ENCODE measurements at places on chromosomes 3 and 15.

DNA sequence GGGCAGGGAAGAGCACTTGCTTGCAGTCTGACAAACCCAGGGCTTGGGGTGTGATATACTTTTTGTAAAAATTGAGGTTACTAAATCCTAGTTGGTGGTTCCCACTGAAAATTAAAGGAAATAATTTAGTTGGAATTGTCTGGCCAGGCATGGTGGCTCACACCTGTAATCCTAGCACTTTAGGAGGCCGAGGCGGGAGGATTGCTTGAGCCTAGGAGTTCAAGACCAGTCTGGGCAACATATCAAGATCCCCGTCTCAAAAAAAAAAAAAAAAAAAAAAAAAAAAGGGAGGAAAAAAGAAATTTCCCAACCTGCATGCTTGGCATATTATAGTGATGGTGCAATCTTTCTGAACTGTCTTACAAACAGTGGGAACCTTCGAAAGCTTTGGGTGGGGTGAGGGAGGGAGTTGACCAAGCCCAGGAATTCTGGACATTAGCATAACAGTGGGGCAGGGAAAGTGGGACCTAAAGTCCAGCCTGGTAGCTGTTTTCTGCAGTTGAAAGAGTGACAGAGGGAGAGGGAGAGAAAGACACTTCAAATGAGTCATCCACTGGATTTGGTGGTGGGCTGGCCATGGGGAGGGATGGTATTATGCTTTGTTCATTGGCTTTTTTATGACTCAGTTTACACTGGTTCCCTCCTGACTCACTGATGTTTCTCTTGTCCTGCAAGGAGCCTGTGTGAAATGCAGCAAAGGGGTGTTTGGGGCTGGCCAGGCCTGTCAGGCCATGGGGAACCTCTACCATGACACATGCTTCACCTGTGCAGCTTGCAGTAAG is 41.1 kb downstream of the LIMD1 start:
- DNase-seq = no peak

DNA sequence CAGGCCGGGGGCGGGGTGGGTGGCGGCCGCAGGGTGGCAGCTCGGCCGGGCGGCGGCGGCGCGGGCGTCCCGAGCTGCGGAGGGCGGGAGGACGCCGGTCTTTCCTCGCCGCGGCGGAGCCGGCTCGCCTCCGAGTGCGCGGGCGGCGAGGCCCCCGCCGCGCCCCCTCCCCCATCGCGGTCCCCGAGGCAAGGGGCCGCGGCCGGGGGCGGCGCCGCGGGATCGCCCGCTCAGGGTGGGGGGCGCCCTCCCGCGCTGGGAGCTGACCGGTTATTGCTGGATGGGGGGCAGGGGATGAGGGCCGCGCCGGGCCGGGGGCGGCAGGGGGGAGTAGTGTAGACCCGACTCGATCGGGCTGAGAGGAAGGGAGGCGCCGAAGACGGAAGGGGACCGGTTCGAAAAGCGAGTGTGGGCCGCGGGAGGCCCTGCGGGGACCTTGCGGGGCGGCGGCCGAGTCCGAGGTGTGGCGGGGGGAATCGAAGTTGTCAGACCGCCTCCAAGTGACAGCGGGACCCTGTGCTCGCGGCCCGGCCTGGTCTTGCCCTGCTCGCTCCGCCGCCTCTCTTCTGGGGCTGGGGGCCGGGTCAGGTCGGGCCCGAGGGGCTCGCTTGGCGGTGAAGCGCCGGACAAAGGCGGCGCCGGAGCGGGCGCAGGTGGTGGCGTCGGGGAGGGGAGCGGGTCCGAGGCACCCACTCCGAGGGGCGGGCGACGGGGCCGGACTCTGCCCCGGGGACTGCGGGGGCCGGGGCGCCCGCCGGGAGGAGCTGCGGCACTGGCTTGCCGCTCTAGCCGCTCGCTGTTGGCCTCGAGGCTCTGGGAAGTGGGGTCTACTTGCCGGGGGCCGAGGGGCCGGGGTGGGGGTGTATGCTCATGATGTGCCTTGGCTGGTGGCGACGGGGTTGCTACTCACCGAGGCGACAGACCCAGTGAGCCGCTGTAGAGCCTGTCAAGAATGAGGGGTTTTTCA is 1.1 kb downstream of the BAHD1 start:
- no peak for DNase-seq

GRCh38 chr3:147008886-147009285 is 397.5 kb downstream of the ZIC4 start:
- DNase-seq = no peak

DNA sequence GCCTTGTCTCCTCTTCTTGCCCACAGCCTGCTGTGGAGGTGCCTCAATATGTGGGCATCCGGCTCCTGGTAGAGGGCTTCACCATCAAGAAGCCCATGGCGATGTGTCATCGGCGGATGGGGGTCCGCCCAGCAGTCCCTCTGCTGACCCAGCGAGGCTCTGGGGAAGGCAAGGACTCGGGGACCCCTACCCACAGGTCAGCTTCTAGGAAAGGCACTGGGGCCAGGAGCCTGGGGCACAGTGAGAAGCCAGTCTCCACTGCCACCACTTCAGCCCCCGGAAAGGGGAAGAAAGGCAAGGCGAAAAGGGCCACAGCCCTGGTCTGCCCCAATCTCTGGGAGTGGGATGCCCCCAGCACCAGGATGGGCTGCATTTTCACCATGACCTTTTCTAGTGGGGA is 10.7 kb downstream of the RPUSD3 start:
- DNase-seq = no peak

DNA sequence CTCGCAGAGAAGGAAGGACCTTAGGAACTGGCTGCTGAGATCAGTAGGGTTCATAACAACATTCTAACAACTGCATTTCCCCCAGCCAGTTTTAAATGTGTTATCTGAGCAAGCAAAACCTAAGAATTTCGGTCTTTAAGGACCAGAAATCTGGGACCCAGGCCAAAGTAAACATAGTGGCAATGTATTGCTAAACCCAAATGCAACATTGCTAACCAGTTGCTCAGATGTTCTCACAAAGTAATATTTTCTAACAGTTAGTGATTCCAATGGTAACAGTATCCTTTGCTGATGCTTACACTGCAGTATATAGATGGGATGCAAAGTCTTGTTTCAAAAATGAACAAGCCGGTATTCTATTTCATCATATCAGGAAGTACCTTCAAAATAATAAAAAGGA is 254.3 kb downstream of the RYR3 start:
- no peak for DNase-seq

- DNase-seq = no peak
These were observed 70.1 kb downstream of the HMCES start for GRCh38 chr3:129348734-129349133.

DNA sequence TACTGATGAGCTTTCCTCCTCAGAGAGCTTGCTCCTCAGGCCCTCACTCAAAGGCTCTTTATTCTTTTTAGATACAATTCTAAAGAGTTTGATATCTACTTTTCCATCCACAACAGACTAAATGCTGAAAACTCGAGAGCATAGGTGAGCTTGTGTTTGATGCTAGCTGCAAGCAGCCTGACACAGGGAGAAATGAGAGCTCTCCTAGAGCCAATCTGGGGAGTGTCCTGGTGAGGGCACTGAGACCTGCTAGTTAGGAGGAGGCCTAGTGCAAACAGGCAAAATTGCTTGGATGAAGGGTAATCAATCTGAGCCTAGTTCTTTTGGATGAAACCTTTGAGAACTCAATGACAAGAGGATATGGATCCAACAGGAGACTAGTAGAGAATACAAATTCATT is 300.8 kb downstream of the ZBTB20 start:
- DNase-seq = no peak

DNA sequence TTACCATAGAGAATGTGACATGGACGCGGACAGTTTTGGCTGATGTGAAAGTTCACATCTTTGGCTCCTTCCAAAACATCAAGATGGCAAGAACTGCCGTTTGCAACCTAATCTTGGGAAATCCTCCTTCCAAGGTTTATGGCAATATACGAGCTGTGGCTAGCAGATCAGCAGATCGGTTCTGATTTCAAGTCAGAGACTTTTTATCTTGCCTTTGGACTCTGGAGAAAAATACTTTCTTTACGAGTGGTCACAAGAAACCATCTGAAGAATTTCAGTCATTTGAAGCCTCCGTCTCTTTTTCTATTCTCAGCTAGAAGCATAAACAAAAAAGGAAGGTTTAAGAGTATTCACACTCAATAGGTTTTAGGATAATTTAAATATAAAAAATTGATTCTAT is 153.5 kb upstream of the MEIS2 start:
- no peak for DNase-seq

DNA sequence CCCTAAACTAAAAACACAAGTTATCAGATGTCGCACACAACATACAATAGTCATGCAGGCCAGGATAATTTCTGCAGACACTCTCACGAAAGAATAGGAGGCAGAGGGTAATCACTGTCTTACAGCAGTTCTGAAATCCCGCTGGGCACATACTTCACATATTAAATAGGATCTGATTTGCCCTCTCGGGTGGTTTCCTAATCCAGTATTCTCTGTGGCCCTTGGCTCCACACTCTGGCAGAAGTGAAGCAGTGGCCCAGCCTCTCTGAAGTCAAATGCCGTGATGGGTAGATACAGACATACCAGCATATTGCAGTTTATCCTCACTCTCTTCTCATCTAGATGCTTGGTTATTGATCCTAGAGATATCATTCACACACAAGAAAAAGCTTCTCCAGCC is 19.0 kb downstream of the GADL1 start:
- DNase-seq = no peak

- no peak for DNase-seq
These were observed at the start of gene ACP3 for GRCh38 chr3:132317229-132317948. TSS of gene ACP3 (plus strand) at chr3:132317407. CDS start at chr3:132317457, 50 bp downstream.

GRCh38 chr3:67941433-67942030 is 287.1 kb upstream of the SUCLG2 start:
- no peak for DNase-seq

DNA sequence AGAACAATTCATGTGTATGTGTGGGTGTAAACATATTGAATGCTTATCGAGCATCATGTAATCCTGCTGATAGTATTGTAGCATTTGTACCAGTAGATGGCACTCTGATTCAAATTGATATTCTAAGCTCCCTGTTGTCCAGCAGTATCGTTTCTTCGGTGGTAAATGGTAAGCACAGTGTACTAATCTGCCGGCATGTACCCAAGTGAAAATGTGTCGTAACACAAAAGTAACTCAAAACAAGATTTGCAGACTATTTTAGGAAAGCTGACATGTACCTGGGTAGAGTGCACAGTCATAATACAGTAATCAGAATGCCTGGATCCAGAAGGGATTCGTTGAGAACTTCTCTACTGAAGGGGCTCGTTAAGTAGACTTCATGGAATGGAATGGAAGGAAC is 31.7 kb upstream of the MNS1 start:
- DNase-seq = no peak

- no peak for DNase-seq
These were observed 54.3 kb upstream of the SMAD3 start for GRCh38 chr15:67010898-67011616.

DNA sequence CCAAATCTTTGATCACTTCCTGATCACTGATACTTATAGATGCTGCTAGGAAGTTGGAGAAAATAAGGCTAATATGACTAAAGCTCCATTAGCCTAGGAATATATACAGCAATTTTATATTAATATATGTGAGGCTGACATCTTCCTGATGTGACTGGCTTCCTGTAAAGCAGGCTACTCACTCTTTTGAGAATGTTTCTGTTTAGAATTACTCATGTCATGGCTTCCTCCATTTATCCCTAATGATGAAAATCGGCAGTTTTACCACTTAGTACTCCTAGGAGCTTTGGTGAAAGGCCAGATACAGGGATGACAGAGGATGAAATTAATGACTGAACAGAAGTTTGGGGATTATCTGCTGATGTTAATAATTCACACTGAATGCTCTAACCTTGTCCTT is 3.9 kb upstream of the MAP1A start:
- DNase-seq = no peak

DNA sequence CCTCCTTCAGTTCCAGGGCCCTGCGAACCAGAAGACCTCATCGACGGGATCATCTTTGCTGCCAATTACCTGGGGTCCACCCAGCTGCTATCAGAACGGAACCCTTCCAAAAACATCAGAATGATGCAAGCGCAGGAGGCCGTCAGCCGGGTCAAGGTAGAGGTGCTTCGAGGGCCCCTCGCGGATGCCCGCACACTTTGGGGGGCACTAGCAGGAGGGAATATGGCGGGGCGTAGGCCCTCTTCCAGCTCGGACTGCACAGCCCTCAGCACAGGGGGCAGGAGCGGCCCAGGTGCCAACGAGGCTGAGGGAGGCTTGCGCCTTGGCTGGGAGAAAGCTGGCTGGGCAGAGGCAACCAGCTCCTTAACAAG is 176.6 kb downstream of the NSMCE3 start:
- DNase-seq = no peak

- DNase-seq = no peak
These were observed 75.2 kb upstream of the SATB1 start for GRCh38 chr3:18500322-18500721.

DNA sequence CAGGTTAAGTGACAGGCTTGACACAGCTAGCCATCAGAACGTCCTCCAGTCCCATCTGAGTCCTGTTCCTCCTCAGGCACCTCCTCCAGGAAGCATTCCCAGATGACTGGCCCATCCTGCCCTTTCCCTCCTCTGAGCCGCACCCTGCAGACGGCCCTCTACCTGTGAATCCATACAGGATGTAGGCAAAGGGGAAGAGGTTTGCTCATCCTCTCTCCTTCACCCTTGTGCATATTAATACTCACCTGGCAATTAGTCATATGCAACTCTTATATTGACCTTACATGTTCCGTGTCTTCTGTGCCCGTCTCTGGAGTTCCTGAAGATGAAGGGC is 61.9 kb downstream of the SMAD3 start:
- DNase-seq = no peak

DNA sequence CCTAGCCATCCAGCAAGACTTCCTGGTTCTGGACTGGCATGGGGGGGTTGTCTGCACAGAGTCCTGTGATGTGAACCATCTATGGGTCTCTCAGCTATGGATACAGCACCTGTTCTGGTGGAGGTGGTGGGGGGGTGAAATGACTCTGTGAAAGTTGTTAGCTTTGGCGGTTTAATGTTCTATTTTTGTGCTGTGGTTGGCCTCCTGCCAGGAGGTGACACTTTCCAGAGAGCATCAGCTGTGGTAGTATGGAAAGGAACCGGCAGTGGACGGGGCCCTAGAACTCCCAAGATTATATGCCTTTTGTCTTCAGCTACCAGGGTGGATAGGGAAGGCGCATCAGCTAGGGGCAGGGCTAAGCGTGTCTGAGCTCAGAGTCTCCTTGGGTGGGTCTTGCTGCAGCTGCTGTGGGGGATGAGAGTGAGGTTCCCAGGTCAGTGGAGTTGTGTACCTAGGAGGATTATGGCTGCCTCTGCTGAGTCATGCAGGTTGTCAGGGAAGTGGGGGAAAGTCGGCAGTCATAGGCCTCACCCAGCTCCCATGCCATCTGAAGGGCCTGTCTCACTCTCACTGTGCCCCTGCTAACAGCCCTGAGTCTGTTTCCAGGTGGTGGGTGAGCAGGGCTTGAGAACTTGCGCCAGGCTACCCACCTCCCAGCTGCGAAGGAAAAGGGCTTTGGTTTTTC is 7.1 kb upstream of the LARS2 start:
- peak; percentile 18 for DNase-seq

DNA sequence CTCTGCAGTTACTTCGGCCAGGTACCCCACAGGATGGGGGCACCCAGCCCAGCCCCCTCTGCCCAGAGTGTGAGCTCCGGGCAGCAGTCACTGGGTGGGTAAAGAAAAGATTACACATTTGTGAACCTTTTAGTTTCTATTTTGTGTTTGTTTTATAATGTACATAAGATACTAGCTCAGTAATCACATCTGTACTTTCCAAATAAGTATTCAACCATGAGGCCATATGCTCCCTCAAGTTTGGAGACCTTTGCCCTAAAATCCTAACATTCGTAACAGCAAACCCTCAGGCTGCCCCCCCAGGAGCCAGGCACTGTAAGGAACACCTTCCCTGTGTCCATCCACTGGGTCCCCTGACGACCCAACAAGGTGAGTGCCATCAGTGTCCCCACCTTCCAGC is 68.3 kb upstream of the SLC6A6 start:
- DNase-seq = no peak

GRCh38 chr3:43001556-43002121 is 22.5 kb downstream of the GASK1A start:
- DNase-seq = no peak

All from T-helper 2 cell (primary cell).